NCI-H1105 treated with DMSO at 0.1 percent for 48 hours (cell line): ENCODE measurements at places on chromosomes 11 and 22.

DNA sequence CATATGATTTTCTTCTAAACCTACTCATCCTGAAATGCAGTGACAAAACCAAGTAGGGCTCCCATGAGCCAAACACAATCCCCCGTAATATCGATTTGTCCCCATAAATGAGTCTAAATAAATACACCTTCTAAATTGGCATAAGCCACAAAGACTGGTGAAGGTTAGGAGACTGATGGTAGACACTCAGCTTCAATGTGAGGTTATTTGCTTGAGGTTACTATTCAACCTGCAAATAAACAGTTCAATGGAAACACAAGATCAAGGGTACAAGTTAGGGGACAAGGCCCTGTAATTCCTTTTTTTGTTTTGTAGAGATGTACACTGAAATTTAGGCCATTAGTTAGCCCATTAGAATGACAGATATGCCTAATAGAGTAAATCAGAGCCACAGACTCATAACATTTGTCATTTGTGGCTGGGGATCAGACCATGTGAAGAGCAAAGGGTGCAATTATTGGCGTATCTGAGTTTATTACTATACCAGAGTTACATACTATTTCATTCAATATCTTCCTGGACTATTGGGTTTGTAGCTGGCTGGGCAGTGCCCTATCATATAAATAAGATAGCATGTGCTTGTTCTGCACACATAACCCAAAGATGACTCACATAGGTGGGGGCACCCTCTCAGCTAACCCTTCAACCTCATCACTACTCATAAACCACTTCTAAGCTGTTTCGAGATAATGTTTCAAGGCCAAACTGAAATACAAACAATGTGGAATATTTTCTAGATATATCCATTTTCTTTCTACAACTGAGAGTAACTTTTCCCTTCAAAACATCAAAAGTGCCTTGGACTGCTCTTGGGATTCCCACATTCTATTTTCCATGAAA lies 695.3 kb downstream of the KCNA4 start:
- DNase-seq: no peak

GRCh38 chr11:62856333-62856895 lies 17.0 kb upstream of the WDR74 start:
- peak; percentile 39 for DNase-seq

DNA sequence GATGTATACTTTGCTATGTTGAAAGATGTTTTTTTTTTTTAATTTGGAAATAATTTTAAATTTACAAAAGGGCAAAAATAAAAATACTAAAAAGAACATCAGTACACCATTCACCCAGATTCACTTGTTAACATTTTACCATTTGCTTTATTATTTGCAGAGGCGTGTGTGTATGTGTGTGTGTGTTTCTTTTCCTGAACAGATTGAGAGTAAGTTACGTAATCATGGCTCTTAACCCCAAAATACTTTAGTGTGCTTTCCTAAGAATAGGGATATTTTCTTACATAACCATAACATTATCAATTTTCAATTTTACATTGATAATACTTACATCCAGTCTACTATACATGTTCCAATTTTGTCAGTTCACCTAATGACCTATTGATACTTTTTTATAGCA lies 91.5 kb upstream of the HORMAD2 start:
- no peak for DNase-seq

DNA sequence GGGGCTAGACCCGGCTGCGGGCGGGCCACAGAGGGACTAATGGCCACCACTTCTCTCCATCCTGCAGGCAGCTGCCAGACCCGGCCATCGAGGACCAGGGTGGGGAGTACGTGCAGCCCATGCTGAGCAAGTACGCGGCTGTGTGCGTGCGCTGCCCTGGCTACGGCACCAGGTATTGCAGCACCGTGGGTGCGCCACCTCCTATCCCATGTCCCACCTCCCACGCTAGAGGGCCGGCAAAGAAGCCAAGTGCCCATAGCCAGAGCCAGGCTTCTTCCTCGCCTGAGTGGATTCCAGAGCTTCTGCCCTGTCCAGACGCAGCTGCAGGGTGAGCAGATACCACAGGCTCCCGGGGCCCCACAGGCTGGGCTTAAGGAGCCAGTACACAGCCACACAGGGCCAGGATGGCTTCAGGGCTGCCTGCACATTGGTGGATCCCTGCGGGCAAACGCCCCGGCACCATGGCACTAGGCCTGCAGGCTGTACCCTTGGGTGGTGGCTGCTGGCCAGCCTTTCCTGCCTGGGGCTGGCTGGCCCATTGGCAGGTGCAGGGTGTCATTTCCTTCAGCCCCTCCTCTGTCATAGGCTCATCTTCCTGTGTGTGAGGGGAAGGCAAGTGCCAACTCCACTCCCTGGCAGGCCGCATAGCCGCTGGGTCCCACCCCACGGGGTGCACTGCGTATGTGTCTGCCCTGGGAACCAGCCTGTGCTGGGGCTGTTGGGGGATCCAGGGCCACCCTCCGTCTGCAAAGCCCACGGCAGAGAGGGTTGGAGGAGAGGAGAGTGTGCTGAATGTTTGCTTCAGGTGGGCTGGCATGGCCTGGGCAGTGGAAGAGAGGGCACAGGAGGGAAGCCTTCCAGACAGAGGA lies 16.5 kb upstream of the DGCR8 start:
- no peak for DNase-seq

DNA sequence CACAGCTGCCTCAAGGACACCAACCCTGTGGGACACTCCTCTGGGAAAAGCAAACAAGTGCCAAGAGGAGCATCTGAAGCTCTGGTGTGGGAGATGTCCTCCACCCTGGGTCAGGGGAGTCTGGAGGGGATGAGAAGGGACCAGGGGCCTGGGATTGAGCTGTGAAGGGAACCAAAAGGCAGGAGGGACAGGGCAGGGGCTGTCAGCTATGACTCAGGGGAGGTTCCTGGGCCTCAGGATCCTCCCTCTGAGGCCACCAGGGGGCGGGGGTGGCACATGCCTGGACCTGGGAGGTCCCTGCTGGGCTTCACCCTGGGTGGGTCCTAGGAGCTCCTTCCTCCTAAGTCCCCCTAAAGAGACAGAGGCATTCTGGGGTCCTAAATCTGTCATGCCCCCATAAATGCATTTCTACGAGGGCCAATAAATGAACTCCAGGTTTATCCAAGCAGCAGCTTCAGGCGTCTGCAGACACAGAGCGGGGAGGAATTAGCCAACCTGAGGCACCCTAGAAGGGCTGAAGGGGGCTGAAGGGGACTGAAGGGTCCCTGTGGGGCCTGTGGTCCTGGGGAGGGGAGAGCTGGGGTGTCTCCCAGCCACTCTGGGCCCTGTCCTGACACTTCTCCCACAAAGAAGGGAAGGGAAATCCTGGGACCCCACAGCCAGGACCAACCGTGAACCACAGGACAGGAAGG lies 31.9 kb upstream of the IGLL5 start:
- DNase-seq: no peak

GRCh38 chr11:77502346-77502905 lies 28.5 kb upstream of the PAK1 start:
- DNase-seq: no peak

DNA sequence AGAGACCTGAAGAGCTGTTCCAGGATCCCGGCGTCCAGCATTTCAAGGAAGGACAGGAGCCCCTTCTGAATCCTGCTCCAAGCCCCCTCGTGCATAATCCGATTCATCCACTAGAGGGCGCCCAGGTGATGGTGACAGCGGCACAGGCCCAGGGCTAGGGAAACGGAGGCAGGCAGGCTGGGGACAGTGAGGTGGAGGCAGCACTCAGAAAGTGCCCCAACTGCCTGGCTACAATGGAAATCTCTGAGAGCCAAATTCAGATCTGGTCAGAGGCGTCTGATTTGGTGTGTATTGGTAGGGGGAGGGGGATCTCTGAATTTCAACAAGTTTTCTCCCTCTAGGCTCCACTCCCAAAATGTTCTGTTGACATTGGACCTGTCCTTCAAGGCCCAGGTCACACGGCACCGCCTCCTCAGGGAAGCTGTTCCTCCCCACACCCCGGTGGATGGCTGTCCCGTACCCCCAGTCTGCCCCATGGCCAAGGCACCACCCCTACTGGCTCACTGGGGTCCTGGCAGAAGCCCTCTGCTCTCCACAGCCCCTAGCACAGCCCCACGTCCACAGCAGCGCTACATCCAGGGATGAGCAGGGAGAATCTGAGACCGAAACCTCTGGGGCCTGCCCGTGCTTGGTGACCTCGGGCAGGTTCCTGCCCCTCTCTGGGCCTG lies 142.9 kb downstream of the CRYBB2 start:
- DNase-seq: peak; percentile 45

- no peak for DNase-seq
Observed at GRCh38 chr22:47010211-47010610, 247.8 kb downstream of the TBC1D22A start.

- DNase-seq: no peak
Observed at GRCh38 chr22:46843821-46844255, 81.4 kb downstream of the TBC1D22A start.

DNA sequence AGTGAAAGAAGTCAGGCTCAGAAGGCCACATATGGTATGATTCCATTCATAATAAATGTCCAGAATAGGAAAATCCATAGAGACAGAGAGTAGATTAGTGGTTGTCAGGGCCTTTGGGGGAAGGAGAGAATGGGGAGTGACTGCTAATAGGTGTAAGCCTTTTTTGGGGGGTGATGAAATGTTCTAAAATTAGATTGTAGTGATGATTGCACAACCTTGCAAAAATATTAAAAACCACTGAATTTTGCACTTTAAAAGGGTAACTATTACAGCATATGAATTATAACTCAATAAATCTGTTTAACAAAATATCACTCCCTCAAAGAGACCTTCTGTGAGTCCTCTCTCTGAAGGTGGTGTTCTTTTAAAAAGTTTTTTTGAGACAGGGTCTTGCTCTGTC lies 72.3 kb upstream of the GRK3 start:
- no peak for DNase-seq

- DNase-seq: no peak
Observed at GRCh38 chr11:78397398-78397797, 20.2 kb downstream of the GAB2 start.

- no peak for DNase-seq
Observed at GRCh38 chr11:92846491-92847125, 122.8 kb upstream of the MTNR1B start.

DNA sequence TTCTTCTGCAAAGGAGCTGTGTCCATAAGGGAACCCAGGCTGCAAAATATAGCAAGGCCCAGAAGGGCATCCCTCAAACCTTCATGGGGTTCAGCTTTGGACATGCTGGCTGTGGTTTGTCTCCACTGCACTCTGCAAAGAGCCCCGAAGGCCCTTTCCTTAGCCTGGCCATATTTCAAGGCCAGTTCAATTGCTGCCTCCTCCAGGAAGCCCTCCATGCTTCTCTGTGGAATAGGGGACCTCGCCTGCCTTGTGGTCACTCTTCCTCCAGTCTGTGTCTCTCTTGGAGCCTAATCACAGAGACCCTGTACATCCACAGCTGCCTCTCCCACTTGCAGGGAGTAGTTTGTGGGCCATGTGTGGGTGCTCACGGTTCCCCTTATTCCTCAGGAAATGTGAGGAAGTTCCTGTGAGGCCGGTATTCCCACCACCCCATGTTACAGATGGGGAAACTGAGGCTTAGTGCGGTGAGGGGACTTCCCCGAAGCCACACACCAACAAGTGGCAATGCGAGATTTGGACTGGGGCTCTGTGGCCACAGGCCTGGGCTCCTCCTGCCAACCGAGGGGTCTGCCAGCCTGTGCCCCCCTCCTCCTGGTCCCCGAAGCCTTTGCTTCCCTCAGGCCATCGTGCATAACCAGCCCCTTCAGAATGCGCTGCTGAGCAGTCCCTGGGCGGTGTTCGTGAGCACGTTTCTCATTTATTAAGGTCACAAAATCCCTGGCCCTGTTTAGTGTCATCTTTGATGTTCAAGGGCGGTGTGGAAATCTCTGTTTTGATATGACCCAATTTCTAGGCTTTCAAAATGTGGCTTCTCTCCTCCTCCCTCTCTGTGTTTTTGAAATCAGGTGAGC lies 65.8 kb downstream of the PARVB start:
- no peak for DNase-seq

- peak; percentile 76 for DNase-seq
Observed at GRCh38 chr11:6438979-6439571, 1.7 kb downstream of the HPX start.

GRCh38 chr11:85170184-85170583 lies 457.0 kb downstream of the DLG2 start:
- DNase-seq: no peak

GRCh38 chr11:20327377-20327935 lies 36.1 kb upstream of the HTATIP2 start:
- DNase-seq: no peak

GRCh38 chr11:48270621-48271020 lies 7.0 kb downstream of the OR4X1 start:
- no peak for DNase-seq

- no peak for DNase-seq
Observed at GRCh38 chr22:30140414-30140813, 60.1 kb downstream of the HORMAD2 start.

DNA sequence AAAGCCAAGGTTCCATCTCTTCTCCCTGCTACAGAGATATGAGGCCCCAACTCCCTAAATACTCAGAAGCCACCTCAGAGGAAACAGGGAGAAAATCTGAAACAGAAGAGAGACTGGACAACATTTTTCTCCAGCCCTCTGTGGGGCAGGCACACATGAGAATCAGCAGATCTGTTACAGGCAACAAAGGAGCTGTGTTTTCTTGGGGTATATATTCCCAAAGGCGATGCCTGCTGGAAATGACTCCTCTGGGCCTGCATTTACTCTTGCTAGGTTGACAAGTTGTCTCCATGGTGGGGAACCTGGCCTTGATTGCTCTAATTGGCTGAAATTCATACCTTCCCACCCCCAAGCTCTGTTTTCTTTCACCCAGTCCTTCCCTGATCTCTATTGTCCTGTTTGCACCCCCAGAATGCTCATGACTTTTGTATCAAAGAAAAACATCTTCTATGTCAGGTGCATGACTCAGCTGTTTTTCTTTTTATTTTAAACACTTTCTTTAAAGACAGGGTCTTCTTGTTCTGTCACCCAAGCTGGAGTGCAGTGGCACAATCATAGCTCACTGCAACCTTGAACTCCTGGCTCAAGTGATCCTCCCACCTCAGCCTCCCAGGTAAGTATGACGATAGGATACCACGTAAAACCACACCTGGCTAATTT lies 23.5 kb upstream of the P2RY6 start:
- no peak for DNase-seq

DNA sequence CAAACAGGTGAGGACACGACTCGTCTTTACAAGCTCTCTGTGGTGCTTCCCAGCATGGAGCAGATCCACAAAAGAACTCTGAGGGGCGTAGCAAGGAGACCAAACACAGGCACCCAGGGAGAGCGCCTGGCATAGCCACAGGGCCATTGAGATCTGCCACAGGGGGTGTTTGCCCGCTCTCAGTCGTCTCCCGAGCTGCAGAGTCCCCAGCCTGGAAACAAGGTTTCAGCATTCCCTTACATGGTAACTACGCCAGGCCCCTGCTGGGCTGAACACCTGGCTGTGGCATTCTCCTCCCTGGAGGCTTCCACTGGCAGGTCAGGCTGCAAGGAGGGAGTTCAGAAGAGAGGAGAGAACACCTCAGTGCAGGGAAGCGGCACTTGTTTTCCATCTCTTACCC lies 962.1 kb downstream of the NTM start:
- no peak for DNase-seq

GRCh38 chr22:32511274-32511673 lies 36.7 kb downstream of the FBXO7 start:
- DNase-seq: no peak

- DNase-seq: no peak
Observed at GRCh38 chr22:29098296-29098695, 25.5 kb downstream of the KREMEN1 start.

GRCh38 chr11:66570079-66570849 lies 1.9 kb upstream of the CTSF start:
- no peak for DNase-seq
